ENCODE measurements at places on chromosomes 13 and 19.

DNA sequence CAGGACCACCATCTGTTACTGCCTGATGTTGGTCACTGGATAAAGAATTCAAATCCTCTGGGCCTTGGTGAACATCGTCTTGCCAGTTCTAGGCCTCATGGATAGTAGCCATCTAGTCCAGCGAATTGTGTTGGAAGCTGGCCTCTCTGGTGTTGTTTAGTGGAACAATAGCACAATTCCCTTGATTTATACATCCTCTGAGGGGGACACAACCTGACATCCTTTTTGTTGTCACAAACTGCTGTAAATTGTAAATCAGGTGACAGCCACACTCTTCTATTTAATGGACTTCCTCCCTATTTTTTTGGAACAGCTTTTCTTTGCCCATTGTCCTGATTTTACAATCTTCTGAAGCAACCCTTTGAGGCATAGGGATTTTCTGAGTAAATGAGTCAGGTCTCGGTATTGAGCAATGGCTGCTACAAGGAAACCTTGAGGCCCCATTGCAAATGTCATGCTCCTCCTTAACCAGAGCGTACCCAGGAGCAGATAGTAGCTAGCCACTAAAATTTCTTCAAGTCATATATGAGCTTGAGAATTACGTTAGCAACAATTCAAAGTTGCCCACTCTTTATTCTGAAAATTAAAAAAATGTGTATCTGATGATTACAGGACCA, 263.3 kb downstream of the COG6 start:
- no peak for DNase-seq

DNA sequence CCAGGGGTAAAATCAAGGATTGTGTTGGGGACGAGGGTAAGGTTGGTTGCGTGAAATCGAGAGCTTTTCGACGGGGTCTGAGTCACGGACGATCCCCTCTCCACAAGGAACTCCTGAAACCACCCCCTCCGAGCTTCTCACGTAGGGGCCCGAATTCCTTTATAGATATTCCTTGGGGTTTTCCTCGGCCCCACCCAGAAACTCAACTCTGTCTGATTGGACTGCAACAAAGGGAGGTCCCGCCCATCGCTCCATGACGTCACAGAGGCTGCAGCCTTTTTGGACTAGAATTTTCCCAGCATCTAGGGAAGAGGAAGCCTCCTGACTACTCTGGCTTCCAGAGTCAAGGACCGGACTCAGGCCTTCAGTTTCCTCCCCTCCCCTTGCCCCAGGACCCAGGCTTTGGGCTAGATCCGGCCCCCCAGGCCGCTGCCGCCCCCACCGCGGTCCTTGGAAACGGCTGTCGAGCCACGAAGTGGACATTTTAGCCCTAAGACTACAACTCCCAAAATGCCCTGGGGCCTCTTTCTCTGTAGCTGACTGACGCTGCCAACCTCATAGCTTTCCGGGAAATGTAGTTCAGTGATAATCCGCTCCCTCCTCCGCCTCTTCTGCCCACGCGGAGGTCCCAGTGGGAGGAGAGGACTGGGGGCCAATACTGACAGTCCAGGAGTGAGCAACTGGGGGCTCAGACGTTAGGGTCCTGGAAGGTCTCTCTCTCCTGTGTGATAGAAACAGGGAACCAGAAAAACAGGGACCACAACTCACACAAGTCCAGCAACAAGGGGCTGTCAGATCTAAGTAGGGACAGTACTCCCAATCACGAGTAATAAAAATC, at the start of gene IZUMO1:
IZUMO1 (minus strand) TSS at position 172 of the 838 bp plus-strand sequence. CDS start 1,050 bp downstream, outside the sequence.
- DNase-seq = peak; percentile 83

- DNase-seq = no peak
These were observed 51.7 kb downstream of the ERCC5 start for GRCh38 chr13:102897371-102898138.

- no peak for DNase-seq
These were observed 20.6 kb downstream of the BRSK1 start for GRCh38 chr19:55304279-55304978.

- no peak for DNase-seq
These were observed 198.7 kb upstream of the SERP2 start for GRCh38 chr13:44174769-44175425.

DNA sequence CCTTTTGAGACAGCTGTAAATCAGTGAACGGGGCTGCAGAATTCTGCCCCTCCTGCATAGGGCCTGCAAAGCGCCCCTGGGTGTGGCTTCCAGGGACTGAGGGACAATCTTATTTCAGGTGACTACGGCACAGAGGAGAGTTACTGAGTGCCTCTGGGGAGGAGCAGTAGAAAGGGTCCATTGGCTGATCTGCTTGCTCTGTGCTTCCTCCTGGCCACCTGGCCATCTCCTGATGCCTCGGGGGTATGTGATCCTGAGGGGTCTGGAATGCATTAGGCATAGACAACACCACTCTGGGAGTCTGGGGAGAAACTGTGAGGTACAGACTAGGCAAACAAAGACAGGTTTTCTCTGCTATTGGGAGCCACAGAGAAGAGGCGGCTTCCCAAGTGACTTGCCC, 2.8 kb downstream of the KCTD15 start:
- no peak for DNase-seq

DNA sequence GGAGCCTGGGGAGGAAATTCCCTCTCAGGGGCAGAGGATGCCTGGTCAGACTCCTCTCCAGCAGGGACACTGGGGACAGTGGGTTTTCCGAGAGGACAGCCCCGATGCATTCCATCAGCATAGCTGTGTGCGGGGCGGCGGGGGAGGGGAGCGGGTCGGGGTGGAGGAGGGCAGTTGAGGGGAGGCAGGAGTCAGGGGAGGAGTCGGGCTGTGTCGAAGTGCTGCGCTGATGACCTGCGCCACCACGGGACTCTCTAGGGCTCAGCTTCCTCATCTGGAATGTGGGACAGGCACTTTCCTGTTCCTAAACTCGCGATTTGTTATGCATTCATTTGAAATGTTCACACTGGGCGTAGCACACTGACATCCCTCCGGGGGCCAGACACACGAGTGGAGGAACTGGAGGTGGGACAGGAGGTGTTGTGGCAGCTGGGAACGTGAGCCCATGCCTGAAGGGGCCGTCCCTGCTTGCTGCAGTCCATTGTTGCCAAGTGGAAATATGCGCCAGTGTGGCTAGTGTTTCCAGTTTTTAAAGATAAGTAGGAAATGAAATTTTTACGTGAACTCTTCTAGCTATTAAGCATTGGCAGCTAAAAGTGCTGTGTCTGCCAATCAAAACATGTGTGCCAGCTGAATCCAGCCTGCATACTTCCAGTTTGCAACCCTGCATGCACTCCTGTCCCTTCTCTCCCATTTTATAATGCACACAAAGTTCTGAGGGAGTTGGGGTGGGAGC, 43.3 kb downstream of the FLT1 start:
- DNase-seq = no peak

DNA sequence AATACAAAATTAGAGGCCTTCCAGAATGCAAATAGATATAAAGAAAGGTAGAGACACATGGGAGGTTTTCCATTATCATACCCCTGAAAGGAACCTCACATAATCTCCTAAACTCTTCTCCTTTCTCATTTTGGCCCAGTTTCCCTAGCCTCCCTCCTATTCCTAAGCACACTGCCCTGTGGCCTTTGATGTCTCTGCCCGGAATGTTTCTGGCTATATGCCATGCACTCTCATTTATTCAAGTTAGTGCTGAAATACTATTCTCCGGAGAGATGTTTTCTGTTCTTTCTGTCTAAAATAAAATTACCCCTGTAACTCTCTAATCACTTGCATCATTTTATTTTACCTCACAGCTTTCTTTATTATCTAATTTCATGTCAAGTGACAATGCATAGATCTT, 1287.7 kb downstream of the SLITRK5 start:
- peak; percentile 3 for DNase-seq

DNA sequence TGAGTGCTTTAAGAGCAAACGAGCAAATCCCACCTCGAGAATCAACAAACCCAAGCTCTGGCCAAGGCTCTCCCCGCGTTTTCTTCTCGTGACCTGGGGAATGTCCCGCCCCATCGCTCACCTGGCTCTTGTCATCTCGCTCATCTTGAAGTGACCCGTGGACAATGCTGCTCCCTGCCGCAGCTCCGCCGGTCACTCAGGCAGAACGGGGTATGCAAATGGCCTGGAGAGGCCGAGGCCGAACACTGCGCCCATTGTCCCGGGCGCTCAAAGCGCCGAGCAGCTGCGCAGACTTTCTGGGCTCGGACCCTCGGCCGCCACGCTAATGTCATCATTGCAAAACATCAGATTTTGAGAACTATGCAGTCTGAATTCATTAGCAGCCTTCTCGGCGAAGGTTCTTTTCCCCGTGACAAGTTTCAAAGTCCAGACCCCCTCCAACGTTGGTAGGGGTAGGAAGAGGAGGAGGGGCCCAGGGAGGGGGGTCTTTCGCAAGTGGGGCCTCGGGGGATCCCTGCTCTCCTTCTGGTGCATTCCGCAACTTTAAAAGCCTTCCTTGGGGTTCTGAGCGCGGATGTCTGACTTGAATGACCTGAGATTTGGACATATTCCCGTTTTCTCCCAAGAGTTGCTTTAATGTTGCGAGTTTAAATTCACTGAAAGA, 39.7 kb downstream of the SOX1 start:
- peak; percentile 72 for DNase-seq

GRCh38 chr19:34574704-34575103, 93.1 kb downstream of the WTIP start:
- no peak for DNase-seq

GRCh38 chr13:75689686-75690085, 53.6 kb downstream of the LMO7 start:
- DNase-seq = no peak

DNA sequence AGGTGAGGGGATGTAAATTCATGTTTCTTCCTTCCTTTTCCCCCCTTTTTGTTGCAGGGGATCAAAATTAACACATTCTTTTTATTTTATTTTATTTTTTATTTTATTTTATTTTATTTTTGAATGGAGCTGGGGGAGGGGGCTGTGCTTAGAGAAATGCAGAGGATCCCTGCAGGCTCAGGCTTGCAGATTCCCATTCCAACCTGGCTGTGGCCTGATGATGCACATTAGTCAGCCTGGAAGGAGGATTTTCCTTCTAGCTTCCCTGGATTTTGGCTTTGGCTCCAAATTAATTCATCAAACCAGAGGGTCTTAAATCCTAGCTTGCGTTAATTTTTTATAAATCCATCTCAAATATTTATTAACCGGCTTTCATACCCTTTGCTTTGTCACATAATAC, 67.0 kb downstream of the FREM2 start:
- no peak for DNase-seq

GRCh38 chr13:26964278-26965250, 204.0 kb upstream of the GPR12 start:
- DNase-seq = peak; percentile 22

DNA sequence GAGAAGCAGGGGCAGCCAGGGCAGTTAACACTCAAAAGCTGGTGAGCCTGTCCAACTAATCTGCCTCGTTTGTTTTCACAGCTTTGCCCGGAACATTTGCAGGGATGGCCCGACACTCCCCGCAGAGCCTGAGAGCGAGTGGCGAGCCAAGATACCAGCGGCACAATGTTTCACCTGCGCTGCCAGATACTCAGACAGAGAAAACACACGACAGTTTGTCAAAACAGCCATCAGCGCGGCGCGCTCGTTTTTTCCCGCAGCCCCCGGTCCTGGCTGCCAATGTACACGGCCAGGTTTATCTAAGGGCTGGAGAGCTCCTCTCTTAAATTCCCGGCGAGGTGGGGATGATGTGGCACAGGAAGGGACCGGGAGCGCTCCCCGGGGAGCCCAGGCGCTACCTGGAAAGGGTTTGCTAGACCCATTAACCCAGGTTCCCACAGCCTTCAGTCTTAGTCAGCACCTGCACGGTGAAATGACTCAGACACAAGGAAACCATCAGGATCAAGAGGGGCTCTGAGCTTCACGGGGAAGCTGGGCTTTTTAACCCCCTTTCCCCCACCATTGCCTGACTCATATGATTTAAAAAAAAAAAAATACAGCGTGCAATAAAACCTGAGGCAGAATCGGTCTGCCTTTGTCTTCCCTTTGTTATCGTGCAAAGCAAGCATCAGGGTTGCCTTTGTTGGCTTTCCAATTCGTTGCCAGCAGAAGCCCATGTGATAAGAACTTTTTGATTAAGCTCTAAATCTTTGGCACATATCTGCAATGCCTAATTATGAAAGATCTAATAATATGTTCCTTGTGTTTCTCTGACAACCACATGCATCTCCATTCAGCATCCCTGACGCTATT, 186.2 kb downstream of the EFNB2 start:
- DNase-seq = peak; percentile 33

DNA sequence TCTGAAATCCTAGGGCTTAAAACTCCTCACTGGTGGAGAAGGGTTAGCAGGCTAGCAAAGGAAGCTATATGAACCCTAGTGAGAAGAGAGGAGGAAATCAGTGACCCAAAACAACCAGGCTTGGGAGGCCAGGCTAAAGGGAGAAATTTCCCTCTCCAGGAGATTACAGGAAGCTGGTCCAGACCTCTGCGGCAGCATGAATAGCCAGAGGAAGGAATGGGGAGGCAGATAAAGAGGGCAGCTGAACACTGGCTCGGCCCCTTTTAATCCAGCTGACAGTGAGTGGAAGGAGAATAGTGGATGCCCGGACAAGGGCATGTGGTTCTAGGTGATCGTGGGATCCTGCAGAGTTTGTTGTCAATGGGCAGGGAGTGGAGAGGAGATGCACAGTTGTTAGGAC, 130.6 kb downstream of the COG6 start:
- DNase-seq = no peak

- DNase-seq = no peak
These were observed 5.4 kb upstream of the MTRF1 start for GRCh38 chr13:41268764-41269163.

DNA sequence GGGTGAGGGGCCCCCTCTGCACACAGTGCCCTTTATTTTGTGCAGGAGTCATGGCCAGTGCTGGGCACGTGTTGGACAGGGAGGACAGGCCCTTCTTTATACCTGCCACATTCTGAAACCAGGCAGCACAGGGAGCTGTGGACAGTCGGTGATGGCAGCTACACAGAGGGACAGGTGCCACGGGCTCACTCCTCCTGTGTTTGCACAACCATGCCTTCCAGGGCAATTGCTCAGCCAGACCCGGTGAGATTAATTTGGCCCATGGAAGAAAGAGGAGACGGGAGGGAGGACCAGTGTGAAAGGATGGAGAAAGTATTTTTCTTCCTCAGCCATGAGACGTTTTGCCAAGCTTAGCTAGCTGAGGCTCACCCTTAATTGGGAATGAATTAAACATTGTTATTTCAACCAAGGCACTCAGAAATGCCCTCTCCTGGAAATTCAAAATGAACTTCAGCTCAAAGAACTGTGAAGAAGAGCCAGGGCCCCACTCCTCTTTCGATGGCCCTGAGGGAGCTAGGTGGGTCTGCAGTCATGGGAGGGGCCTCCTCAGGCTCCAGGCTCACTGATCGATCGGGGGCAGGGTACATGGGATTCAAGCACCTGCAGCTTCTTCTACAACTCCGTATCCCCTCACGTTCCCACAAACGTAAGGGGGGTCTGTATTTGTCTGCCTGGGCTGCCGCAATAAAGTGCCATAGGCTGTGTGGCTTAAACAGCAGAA, 41.2 kb downstream of the SHISA2 start:
- DNase-seq = no peak

GRCh38 chr13:26558074-26558805, 757 bp downstream of the WASF3 start:
- DNase-seq = no peak

GRCh38 chr19:28644169-28644775, 568.7 kb downstream of the UQCRFS1 start:
- no peak for DNase-seq

- DNase-seq = no peak
These were observed 4.1 kb downstream of the IL27RA start for GRCh38 chr19:14035706-14036105.

Data from Ammon's horn (tissue), 1 donor.